ENCODE measurements at places on chromosomes 7 and 10.

DNA sequence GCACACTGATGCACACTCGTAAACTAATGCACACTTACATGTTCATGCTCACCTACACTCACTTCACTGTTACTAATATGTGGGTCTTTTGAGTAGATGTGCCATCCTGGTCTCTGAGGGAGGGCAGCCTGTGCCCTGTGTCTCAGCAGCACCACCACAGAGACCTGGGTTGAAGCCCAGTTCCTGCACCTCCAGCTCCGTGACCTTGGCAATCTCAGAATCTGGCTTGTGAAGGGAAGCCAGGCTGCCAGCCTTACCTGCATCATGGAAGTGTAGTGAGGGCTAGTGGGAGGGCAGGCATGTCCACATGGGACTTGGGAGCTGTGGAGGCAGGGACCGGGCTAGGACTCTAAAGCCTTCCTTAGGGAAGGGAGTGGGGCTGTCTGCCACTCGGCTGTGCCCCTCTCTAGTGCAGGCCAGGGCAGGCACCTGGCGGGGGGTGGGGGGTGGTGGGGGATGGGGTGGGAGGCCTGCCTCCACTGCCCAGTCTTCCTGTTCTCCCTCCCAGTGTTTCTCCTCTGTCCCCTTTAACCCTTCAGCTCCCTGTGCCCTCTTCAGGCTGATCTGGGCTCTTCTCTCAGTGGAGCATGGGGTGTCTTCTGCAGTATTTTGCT, 8.1 kb downstream of the ADCY1 start:
- no peak for DNase-seq

DNA sequence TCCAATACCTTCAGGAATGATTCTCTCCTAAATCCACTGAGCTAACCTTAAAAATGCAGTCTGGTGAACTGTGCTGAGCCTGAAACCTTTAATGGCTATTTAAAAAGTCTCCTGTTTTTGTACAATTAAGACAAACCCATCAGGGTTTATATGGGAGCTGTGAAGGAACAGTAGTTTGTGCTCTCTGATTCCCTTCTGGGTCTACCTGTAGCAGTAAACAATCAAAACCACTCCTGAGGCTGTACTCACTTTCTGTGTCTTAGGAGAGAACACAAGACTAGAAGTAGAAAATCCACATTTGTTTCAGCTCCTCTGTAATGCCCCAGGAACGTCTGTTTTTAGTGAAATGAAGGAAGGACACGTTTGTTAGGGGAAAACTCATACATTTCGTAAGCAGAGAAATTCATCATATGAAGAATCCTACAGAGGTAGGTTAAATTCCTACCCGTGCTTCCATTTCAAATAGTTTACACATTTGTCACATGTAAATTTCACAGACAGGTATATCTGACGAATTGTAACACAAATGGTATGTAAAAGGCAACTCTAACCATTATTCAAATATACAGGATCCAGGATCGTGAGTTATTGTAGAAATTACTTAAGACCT, 2.6 kb downstream of the CUX1 start:
- DNase-seq = no peak

DNA sequence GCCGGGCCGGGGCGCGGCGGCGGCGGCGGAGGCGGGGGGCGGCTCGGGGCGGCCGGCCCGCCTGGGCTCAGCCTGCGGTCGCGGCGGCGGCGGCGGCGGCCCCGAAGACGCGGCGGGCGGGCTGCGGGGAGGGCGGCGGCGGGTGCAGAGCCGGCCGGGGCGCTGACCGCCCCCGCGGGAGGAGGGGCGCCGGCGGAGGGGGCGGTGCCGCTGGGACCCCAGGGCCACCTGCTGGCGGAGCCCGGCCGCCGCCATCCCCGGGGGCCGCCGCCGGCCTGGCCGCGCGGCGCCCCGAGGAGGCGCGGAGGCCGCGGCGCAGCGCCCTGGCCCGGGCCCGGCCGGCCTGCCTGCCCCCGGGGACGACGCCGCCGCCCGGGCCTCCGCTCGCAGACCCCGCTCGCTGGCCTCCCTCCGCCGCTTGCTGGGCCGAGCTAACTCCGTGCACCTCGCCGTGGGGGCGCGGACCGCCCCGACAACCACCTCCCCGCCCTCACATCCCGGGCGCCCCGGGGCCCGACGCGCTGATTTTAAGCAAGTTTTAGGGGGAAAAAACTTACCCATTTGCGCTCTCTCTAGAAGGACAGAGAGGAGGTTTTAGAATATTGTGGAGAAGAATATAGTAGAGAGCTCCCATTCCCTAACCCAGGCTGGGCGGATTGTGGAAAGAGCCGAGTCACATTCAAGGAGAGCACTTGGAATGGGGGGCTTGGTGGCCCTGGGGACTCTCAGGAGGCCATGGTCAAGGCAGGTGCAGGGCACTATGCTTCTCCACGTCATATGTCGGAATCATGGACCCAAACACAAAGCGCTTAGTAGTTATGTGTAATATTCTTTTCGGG, at the start of gene BEND7:
TSS of gene BEND7 (minus strand) at position 140 of the 839 bp plus-strand sequence. CDS start 481 bp downstream, outside the sequence.
- DNase-seq = no peak

GRCh38 chr10:128808921-128809440, 658.1 kb upstream of the MGMT start:
- DNase-seq = no peak

DNA sequence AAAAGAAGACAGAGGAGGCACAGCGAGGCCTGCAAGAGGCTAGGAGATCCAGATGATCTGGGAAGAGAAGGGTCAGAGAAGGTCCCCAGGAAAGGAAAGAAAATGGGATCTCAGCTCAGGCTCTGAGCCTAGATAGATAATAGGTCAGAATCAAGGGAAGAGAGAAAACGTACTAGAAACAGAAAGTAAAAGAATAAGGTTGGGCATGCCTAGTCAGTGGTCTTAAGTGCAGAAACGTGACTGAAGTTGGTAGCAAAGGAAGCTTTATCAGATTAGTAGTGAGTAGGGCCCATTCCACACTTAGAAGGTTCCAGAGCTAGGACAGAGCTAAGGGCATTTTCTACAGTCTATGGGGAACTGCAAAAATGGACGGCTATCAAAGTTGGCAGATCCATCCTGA, 84.8 kb upstream of the ASAH2 start:
- DNase-seq = no peak

- DNase-seq = no peak
Measured at GRCh38 chr7:2913760-2914387, 69.8 kb upstream of the GNA12 start.

DNA sequence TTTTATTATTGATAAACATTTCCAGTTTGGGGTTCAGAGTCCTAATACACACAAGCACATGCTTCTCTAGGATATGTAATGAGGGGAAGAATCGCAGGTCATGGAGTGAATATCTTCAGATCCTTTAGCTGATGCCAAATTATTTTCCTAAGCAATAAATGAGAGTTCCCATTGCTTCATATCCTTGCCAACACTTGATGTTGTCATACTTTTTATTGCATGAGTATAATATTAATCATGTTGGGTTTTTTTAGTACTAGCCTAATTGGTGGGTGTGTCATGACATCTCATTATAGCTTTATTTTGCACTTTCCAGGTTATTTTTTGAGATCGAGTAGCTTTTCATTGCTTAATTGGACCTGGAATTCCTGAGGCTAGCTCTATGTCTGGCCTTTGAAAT, 35.3 kb downstream of the TLX1 start:
- DNase-seq = no peak

GRCh38 chr7:38574086-38574485, 57.1 kb downstream of the AMPH start:
- no peak for DNase-seq

DNA sequence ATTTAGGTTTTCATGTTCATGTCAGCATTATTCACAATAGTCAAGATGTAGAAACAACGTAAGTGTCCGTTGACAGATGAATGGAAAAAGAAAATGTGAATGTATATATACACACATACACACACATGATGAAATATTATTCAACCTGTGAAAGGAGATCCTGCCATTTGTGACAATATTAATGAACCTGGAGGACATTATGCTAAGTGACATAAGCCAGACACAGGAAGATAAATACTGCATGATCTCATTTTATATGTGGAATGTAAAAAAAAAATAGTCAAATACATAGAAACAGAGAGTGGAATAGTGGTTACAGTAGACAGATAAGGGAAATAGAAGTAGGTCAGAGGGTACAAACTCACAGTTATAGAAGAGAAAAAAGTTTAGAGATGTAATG, 651.1 kb upstream of the MKI67 start:
- DNase-seq = no peak

GRCh38 chr10:57743711-57744110, 524.0 kb downstream of the IPMK start:
- no peak for DNase-seq

GRCh38 chr10:133405272-133405671, 11.3 kb downstream of the MTG1 start:
- DNase-seq = no peak

- no peak for DNase-seq
Measured at GRCh38 chr10:114767986-114768821, 53.4 kb upstream of the FHIP2A start.

GRCh38 chr7:39811161-39811614, 138.9 kb upstream of the CDK13 start:
- DNase-seq = no peak

- DNase-seq = no peak
Measured at GRCh38 chr7:123366626-123367025, 166.9 kb upstream of the SLC13A1 start.

DNA sequence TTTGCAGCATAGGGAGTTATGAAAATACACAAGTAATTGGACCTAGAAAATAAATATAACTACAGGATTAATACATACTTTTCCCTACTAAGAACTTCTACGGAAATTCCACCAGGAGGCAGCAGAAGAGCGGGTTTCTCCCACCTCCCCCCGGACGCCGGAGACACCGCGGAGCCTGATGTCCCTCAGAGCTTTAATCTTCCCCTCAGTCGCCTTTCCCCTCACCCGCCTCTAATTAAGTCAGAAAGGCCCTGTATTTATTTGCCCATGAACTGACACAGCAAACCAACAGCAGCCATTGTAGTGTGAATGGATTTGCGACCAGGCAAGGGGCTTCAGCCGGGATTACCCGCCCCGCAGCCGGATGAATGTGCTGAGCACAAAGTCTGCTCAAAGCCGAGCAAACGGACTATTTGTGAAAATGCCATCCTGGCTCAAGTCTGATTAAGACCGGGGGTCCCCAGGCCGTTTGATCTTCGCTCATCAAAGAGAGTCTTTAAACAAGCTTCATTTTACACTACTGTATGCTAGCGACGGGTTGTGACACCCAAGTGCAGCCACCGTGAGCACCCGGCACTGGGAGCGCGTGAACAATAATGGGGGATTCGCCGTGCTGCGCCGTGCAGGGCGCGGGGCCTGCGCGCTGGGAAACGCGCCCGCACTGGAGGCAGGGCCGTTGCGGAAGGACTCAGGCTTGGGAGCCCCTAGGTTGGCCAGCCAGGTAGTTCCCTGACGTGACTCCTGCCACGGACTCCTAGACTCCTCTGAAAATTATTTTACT, 5.6 kb upstream of the DKK1 start:
- no peak for DNase-seq

DNA sequence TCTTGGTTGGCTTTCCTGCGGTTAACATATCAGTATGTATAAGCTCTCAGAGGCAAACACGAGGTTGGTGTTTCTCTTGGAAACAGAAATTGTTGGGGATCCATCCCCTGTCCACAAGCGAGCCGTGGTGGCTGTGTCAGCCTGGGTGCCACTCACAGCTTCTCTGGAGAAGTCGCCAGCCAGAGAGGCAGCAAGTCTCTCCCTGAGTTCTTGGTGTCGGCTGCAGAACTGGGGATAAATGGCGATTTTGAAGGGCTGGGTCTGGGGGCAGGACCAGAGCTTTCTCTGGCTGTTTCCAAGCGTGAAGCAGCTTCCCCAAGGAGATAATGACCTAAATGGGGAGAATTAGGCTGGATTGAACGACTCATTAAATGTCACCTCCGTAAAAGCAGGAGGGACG, 335.3 kb downstream of the GLRX3 start:
- DNase-seq = no peak

GRCh38 chr10:14658331-14659127, 116.2 kb downstream of the FAM107B start:
- no peak for DNase-seq

DNA sequence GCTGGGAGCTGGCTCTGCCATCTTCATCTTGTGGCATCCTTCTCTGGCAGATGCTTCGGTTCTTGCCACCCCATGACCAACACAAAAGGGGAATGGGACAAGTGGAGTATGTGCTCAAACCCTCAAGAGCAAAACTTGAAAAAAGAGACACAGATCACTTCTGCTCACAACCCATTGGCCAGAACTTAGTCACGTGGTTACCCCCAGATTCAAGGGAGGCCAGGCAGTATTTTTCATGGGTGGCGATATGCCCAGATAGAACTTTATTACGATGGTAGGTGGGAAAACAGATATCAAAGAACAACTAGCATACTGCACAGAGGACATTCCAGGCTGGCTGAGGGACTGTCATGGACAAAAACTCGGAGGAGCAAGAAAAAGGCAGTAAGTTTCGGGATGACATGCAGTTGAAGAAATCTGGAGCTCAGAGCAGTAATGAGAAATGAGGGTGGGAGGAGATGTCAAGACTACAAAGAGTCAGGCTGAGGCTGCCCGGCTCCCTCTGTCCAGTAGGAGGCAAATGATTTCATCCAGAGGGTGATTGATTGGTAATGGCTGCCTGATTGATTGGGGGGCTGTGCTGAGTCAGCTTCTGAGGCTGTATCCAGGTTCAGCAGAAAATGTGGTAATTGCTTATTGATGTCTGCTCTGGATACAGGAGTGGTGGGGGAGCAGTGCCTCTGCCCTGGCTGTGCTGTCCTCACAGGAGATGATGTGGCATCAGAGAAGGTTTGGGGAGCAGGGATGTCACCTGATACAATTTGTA, 25.3 kb downstream of the COL13A1 start:
- DNase-seq = no peak

DNA sequence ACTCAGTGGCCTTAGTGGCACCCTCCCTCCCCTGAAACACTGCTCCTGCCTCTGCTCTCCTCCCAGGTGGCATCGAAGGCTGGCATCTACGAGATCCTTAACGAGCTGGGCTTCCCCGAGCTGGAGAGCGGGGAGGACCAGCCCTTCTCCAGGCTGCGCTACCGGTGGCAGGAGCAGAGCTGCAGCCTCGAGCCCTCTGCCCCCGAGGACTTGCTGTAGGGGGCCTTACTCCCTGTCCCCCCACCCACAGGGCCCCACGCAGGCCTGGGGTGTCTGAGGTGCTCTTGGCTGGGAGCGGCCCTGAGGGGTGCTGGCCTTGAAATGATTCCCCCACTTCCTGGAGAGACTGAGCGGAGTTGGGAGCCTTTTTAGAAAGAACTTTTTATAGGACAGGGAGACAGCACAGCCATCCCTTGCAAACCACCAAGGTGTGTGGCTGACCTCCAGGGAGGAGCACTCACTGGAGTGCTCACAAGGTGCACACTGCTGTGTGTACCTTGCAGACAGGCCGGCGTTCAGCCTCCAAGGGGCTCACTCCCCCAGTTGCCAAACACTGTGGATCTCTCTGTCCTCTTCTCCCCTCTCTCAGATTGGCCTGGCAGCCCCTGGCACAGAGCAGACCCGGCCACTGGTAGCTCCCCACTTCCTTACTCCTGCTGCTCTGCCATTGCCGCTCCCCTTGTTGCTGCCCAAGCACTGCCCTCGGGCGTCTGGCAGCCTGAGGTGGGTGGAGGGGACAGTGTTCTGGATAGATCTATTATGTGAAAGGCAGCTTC, 35.8 kb downstream of the PRF1 start:
- DNase-seq = no peak

Data from stimulated activated CD4-positive, alpha-beta T cell treated with anti-CD3 and anti-CD28 coated beads, Interleukin-1b, Interleukin-23, amount 100 ng/mL, for 1 hour (primary cell).